ENCODE measurements at places on chromosomes 7 and 10.

- peak; percentile 64 for DNase-seq
Measured at GRCh38 chr10:58642283-58642682, 129.6 kb downstream of the BICC1 start.

DNA sequence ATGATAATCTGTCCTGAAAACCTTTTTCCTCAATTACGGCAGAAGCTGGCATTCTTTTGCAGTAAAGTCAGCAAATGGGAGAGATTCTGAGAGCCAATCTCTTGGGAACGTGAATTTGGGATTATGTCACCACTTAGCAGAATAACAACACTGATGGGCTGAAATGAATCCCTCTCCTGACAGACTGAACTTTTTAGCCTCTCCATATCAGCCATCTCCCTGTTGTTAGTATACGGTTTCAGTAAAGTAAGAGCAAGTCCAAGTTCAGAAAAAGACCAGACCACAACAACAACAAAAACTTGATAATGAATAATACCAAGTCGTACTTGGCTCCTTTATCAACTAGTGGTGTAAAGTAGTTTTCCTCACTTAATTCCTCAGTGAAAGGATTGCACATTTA lies 1048.8 kb downstream of the GATA3 start:
- DNase-seq, result no peak

DNA sequence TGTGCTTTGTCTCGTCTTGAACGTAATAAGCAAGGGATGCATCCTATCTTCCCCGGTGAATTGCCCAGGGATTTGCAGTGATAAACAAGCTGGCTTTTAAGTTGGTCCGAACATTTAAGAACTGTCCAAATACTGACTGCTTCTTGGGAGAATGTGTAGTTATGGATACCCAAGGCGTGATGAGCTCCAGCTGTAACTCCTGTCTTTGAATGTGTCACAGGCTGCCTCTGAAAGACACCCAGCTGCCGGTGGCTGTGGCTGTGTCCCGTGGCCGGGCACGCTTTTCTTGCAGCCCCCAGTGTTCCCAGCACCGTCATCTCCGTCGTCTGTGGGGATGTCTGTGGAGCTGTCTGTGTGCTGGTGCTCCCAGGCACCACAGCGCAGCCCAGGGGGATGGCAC lies 118.1 kb downstream of the GLRX3 start:
- no peak for DNase-seq

DNA sequence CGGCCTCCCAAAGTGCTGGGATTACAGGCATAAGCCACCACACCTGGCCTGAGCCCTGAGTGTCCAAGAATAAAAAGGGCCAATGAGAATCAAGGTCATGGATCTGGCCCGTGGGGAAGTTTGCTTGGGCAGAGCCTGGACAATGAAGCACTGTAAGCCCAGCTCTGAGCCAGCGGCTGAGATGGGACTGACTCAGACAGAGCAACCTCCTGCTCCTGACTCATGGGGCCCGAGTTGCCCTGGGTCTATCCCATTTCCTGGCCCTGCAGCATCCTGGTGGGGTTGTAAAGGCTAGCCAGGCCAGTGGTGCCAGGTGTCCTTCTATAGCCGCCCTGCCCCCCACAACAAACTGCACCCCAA lies 5.2 kb upstream of the MYH16 start:
- peak; percentile 97 for DNase-seq

DNA sequence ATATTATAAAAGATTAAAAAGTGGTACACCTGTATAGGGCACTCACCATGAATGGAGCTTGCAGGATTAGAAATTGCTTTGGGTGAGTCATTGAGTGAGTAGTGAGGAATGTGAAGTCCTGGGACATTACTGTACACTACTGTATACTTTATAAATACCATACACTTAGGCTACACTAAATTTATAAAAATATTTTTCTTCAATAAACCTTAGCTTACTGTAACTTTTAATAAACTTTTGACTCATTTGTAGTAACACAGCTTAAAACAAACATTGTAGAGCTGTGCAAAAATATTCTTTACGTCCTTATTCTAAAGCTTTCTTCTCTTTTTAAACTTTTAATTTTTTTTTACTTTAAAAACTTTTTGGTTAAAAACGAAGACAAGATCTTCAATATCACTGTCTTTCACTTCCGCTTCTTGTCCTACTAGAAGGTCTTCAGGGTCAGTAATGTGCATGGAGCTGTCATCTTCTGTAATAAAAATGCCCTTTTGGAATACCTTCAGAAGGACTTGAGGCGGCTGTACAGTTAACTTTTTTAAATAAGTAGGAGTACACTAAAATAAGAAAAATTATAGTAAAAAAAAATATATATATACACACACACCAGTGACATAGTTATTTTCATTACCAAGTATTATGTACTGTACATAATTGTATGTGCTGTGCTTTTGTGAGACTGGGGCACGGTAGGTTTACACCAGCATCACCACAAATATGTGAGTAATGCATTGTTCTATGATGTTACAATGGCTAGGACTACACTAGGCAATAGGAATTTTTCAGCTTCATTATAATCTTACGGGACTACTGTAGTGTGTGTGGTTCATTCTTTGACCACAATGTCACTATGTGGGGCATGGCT lies 3.5 kb downstream of the STK31 start:
- peak; percentile 60 for DNase-seq

GRCh38 chr7:157462840-157463239 lies 126.0 kb downstream of the DNAJB6 start:
- DNase-seq, result no peak

- no peak for DNase-seq
Measured at GRCh38 chr7:158194365-158194900, 393.2 kb downstream of the PTPRN2 start.

DNA sequence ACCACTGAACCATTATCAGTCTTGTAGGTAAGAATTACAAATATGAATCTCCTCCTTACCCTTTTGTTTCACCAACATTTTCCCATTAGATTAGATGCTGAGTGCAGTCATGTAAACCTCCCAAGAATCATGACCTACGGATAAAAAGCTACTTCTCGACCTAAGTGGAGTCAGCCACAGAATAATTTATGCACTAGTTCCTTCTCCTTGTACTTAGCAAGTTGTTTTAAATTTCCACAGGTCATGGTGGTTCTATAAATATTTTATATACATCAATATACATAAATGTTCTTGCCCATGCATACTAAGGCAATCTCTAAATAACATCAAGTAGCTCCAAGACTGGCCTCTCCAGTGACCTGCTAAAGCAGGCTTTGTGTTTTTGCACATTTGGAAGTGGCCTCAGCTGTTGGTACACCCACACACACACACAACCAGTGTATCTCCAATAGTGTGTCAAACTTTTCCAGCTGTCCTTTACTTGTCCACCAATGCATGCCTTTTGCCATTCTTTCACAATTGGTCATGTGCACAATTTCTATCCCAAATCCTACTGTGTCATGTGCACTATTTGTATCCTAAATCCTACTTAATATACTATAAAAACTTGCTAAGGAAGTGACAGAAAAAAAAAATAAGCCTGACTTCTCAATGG lies 21.5 kb downstream of the LMOD2 start:
- DNase-seq, result no peak

DNA sequence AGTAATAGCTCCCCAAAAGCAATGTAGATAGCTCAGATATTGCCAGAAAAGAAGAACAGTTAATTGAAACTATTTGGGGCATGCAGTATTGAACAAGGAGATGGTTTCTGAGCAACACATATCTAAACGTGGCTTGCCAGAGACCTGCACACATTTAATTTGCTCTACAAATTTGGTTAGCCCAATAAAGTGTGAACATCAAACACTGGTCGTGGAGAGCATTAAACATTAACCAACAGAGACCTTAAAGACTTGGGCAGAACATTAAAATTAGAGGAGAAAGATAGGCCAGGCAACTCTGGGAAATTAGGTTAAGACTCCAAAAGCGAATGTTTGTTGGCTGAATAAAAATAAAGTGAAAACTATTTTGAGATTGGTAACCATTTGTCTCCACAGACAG lies 61.6 kb upstream of the ARID5B start:
- no peak for DNase-seq

DNA sequence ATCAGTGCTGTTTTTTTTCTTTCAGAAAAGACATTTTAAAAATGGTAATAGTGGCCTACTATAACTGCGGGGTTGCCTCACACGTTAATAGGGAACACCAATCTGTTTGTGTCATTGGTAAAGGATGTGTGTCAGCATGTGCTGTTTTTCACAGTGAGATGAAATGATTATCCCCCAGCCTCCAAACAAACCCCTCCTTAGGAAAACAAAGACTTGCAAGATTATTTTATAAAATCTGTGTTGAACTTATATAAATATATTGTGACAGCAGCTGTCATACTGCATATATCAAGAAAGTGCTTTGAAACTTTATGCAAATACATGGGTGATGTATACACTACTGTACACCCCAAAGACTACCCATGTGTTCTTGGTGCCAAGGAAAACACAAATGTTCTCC lies 125.8 kb downstream of the BMPER start:
- DNase-seq, result no peak

DNA sequence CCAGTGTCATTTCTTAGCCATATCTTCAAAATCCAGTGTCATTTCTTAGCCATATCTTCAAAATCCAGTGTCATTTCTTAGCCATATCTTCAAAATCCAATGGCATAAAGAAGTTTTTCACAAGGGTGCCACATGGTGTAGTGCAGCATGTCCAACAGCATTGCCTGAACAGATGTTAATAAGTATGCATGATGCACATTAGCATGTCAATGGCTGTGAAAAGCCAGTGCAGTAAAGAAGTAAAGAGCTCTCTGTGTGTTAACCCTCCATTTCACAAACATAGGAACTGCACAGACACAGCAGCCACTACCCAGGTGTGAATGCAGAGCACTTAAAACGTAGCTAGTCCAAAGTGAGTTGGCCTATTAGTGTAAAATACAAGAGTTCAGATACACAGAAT lies 89.8 kb downstream of the GNAI1 start:
- no peak for DNase-seq

GRCh38 chr7:108132551-108133265 lies 2.5 kb upstream of the LAMB4 start:
- DNase-seq, result no peak

DNA sequence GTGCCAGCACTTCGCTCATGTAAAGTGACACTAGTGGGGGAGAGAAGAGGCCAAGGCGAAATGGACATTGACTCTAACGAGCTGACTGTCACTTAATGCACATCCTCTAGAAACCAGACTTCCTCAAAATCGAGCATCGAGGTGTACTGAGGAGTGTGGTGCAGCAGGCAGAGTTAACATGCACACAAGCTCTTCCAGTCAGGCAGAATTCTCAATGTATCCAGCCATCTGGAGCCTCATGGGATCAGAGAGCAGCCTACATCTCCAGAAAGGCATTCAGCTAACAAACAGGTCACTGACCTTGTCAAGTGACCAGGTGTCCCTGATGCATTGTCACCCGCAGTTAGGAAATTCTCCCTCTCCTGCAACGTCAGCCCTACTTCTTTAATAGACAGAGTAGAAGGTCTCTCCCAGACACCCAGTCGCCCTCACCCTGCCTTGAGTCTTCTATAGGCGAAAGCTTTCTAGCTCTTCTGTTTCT lies 259.8 kb upstream of the AOAH start:
- no peak for DNase-seq

- DNase-seq, result peak; percentile 24
Measured at GRCh38 chr7:17027143-17027788, 145.5 kb upstream of the AGR3 start.

- no peak for DNase-seq
Measured at GRCh38 chr7:38057829-38058228, 120.2 kb upstream of the STARD3NL start.

DNA sequence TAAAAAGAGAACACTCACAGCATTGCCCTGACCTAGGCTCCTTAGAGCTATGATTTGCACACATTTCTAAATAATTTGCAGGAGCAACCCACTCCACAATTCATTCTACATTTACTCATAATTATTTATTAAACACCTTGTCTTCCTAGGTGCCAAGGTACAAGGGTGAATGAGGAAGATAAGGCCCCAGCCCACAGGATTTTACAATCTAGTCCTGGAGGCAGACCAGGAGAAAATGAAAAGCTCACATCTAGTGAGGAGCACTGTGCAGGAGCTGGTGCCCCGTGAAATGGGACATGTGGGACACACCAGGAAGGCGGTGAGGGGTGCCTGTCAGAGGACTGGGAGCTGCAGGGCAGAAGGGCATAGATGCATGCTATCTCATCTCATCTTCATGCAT lies 59.7 kb upstream of the LRRC18 start:
- no peak for DNase-seq

DNA sequence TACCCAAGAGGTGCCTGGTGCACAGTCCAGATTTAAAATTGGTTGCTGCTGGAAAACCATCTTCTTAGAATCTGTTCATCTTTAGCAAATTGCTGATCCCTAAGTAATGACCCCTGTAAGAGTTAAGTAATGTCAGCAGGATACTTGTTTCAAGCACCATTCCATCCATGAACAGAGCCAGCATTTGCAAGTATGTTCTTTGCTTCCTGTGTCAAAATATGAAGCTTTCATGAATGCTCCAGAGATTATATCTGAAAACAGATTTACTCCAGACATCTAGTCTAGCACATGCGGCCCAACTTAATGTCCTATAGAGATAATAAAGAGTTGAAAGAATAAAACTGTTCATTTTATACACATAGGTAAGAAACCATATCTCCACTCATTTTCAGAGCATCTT lies 98.7 kb upstream of the ZNF438 start:
- DNase-seq, result no peak

GRCh38 chr7:16071246-16071857 lies 350.0 kb downstream of the CRPPA start:
- DNase-seq, result peak; percentile 58

DNA sequence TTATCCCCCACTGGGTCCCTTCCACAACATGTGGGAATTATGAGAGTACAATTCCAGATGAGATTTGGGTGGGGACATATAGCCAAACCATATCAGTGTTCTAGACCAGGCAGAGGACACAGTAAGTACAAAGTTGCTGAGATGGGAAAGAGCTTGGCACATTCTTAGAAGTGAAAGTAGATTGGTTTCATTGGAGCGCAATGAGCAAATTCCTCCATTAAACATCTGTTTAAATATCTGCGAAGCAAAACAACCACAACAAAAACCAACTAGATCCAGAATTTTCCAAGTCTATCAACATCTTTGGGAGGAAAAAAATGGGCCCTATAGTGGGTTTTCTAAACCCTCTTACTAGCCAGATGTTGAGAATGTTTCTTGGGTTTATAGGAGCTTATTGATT lies 80.0 kb upstream of the STEAP1B start:
- no peak for DNase-seq

DNA sequence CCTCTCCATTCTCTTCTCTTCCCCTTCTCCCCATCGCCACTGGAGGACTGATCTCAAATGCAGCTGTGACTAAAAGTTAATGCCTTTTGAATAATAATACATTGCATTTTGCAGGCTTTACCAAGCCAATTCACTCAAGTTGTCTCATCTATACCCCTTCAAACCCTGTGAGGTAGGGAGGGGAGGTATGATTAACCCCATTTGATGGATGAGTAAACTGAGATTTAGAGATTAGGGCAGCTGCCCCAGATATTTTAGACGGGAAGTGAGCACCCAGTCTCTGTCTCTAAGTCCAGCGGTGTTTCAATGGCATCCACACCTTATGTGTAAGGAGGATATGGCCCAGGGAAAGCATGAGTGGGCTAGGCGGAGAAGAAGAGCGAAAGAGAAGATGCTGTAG lies 1.1 kb downstream of the CPA5 start:
- DNase-seq, result no peak
